ENCODE measurements at places on chromosomes 16 and 17.

GRCh38 chr16:54843424-54843750 lies 87.3 kb upstream of the IRX5 start:
- DNase-seq, result no peak

GRCh38 chr16:86317813-86318650 lies 192.3 kb upstream of the FOXF1 start:
- DNase-seq, result no peak

- DNase-seq, result peak; percentile 58
These were observed 331.3 kb upstream of the EEF2KMT start for GRCh38 chr16:5428932-5429331.

- peak; percentile 36 for DNase-seq
These were observed 957 bp downstream of the OXLD1 start for GRCh38 chr17:81665205-81666091.

- DNase-seq, result no peak
These were observed 28.8 kb downstream of the ACTG1 start for GRCh38 chr17:81483862-81484194.

DNA sequence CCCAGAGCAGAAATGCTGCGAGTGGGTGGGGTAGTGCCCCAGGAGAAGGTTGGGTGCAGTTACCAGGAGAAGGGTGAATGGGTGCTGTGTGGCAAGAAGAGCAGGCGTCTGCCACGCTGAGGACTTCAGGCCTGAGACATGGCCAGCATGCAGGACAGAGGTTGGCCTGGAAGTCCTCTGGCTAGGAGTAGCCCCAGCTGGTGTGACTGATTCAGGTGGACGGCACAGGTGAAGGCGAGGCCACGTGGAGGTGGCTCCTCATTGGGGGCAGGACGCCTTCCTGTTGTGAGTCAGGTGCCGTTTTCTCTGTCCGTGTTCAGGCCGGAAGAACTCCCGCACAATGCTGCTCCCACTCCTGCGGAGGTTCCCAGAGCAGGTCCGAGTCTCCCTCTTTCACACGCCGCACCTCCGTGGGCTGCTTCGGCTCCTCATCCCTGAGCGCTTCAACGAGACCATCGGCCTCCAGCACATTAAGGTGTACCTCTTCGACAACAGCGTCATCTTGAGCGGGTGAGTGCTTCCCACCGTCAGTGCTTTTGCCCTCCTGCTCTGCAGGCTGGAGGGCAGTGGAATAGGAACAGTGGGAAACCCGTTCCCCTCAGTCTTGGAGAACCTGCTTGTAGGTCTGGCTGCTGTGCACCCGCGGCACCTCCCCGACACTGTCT lies 20.7 kb downstream of the PGS1 start:
- DNase-seq, result no peak

- DNase-seq, result peak; percentile 60
These were observed 77.9 kb upstream of the TANC2 start for GRCh38 chr17:62888148-62888547.

DNA sequence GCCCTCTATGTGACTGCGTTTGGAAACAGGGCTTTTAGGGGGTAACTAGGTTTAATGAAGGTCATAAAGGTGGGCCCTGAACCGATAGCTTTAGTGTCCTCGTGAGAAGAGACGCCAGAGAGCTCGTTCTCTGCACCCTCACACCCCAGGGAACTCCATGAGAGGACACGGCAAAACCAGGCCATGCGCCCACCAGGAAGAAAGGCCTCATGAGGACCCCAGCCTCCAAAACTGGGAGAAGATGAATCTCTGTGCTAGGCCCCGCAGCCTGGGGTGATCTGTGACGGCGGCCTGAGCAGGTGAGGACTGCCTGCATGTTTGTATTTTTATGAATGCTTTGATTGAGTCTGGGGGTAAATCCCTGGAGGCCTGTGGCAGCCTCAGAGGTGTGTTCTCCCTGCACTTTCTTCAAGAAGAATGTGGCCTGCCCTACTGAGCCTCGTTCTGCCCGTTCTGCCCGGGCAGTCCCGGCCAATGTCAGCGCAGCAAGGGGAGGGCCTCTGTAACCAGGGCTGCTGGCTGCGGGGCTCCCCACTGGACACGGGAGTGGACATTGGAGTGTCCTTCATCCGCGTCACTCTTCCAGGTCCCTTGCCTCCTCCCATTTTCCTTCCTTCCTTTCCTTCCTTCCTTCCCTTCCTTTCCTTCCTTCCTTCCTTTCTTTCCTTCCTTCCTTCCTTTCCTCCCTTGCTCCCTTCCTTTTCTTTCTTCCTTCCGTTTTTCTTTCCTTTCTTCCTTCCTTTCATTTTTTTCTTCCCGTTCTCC lies 6.8 kb upstream of the RNF213 start:
- peak; percentile 30 for DNase-seq

- no peak for DNase-seq
These were observed 86.5 kb downstream of the NDE1 start for GRCh38 chr16:15736529-15736928.

- no peak for DNase-seq
These were observed 143.0 kb upstream of the NOL11 start for GRCh38 chr17:67574658-67575293.
